ENCODE measurements at places on chromosomes 3 and 15. TPM values are rescaled to one million over a fixed set of nuclear protein-coding genes. Genes with fewer than 3 reads are reported as not detected.

The C3orf22 gene
- total RNA-seq = not detected

The DUOXA2 gene
- total RNA-seq = not detected

The RAB6B gene
- total RNA-seq = 0.36 TPM

The CHRFAM7A gene
- total RNA-seq = 0.72 TPM

The LSG1 gene
- 41.9 TPM for total RNA-seq
